Activated CD4-positive, alpha-beta T cell treated with anti-CD3 and anti-CD28 coated beads, Interleukin-2, amount 10 ng/mL, durations not matched to agents 7 days and 5 days (primary cell): ENCODE measurements at places on chromosomes 2 and 18. TPM values are rescaled to one million over a fixed set of nuclear protein-coding genes. Genes with fewer than 3 reads are reported as not detected.

DNA sequence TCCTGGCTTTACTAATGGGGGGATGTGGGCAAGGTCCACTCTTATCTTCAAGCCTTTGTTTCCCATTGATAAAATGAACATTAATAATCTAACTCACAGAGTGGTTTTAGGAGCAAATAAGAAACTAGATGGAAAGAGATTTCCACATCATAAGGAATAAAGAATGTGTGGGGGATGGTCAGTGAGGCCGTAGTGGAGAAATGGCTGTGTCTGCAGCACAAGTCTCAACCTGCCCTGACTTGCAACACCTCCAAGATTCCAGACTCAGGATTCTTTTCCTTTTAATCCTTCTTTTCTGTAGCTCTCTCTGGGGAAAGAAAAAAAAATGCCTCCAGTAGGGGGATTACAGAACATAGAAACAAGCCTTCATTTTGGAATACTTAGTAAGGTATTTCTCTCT, 124.2 kb upstream of the MEX3C start:
- H3K27ac ChIP-seq: no peak overlapping the region
- H3K4me1 ChIP-seq: no peaks in the 10 kb centered on the region
- no peak for DNase-seq
- H3K27me3 ChIP-seq: peaks cover 10% of the 10 kb centered on the region

DNA sequence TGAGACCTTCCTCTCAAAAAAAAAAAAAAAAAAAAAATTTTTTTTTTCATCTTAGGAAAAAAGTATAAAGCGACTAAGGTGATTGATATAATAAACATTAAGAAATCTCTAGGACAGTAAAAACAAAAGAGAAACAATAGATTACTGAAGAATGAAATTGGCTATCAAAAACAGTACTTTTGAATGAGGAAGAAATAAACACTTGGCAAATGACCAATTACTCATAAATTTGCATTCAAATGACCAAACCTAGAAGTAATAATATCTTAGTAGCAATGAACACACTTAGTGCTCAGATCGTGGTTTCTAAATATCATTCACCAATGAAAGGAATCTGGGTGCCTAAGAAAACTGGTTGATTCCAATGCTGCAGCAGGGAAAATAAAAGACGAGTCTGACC, 10.3 kb upstream of the SCRN3 start:
- DNase-seq: no peak
- peaks cover 10% of the 10 kb centered on the region for H3K4me1 ChIP-seq
- no peaks in the 10 kb centered on the region for H3K27me3 ChIP-seq
- H3K27ac ChIP-seq: no peak overlapping the region
- peaks cover 41% of the 10 kb centered on the region for H3K36me3 ChIP-seq
- H3K4me3 ChIP-seq: no peak overlapping the region

DNA sequence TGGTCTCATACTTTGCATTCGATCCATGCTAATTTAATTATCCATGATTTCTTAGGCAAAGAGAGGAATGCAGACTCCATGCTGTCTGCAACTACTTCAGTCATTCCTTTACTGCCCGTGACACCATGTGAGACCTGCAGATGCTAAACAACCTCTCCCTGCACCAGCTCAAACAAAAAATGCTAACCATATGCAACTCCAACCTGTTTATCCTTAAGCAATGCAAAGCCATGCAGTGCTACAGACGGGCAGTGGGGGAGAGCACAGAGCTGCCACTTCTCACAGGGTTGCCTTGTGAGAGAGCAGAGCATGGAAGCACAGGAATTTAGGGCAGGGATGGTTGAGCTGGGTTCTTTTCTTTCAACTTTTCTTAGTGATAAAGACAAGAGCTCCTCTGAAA, 74.9 kb upstream of the KLHL14 start:
- H3K36me3 ChIP-seq: no peaks in the 10 kb centered on the region
- DNase-seq: no peak
- no peaks in the 10 kb centered on the region for H3K27me3 ChIP-seq
- H3K4me3 ChIP-seq: no peak overlapping the region
- no peak overlapping the region for H3K27ac ChIP-seq

The HOXD3 gene
- not detected for total RNA-seq

GRCh38 chr2:197208024-197208423, 102.6 kb downstream of the ANKRD44 start:
- peak overlapping the region; percentile 6 for H3K4me3 ChIP-seq
- peaks cover 94% of the 10 kb centered on the region for H3K4me1 ChIP-seq

DNA sequence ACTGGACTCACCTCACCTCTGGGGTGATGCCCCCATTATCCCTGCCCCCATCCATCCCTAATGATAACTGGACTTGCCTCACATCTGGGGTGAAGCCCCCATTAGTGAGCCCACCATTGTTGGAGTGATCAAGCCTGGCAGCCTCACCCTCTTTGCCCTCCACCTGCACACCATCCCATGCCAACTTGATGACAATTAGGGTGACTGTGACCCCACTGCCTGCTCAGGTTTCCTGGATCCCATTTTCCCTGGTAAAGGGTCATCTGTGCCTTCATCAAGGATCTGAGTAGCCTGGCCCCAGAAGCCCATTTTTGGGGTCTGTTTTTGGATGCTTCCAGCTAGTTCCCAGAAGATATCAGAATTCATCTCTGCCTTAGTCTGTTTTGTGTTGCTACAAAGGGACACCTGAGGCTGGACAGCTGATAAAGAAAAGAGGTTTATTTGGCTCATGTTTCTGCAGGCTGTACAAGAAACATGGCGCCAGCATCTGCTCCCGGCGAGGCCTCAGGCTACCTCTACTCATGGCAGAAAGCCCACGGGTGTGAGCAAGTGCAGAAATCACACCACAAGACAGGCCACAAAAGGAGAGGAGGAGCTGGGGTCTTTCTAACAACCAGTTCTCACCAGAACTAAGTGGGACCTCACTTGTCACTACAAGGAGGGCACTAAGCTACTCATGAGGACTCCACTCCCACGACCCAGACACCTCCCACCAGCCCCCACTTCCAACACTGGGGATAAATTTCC, 196.4 kb upstream of the TWIST2 start:
- H3K36me3 ChIP-seq: no peaks in the 10 kb centered on the region
- no peak overlapping the region for H3K27ac ChIP-seq
- no peak overlapping the region for H3K4me3 ChIP-seq
- H3K4me1 ChIP-seq: no peaks in the 10 kb centered on the region
- no peak for DNase-seq
- no peaks in the 10 kb centered on the region for H3K27me3 ChIP-seq

The BMP10 gene
- total RNA-seq: not detected

DNA sequence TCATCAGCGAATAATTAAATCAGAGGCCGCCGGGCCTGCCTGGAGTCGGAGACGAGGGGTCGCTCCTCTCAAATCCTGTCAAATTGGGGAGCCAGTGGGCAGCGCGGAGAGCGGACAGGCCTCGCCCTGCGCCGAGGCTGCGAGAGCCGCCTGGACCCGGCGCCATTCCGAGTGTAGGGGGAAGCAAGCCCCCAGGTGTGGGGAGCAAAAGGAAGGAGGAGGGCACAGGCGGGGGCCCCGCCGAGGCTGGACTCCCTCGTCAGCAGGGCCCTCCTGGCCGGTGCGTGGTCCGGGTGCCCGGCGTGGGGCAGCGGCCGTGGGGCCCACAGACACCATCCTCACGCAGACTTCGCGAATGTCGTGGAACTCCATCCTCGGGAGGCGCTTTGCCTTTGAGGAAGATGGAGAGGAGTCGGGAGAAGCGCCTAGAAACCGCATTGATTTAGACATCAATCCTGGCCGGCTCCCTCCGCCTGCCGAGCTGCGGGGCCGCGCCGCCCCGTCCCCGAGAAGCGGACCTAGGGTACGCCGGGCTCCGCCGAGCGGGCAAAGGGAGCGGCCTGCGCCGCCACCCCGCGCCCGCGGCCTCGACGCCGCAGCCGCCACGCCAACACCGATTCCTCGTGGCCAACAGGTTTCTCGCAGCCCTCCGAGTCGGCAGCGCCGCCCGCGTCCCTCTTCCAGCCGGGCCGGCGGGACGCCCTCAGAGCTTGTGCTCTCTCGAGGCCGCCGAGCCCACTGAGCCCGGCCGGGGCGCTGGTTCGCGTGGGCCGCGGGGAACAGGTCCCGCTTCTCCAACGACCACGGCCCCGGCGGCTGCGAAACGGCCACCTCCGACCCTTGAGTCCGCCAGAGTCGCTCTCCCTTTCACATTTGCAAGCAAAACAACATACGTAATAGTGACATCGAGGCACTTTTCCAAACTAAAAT, 6.7 kb upstream of the ONECUT2 start:
- H3K27me3 ChIP-seq: peaks cover 67% of the 10 kb centered on the region
- no peak overlapping the region for H3K4me3 ChIP-seq
- no peak for DNase-seq
- H3K36me3 ChIP-seq: peaks cover 4% of the 10 kb centered on the region
- H3K4me1 ChIP-seq: peaks cover 5% of the 10 kb centered on the region
- peak overlapping the region; percentile 31 for H3K27ac ChIP-seq

DNA sequence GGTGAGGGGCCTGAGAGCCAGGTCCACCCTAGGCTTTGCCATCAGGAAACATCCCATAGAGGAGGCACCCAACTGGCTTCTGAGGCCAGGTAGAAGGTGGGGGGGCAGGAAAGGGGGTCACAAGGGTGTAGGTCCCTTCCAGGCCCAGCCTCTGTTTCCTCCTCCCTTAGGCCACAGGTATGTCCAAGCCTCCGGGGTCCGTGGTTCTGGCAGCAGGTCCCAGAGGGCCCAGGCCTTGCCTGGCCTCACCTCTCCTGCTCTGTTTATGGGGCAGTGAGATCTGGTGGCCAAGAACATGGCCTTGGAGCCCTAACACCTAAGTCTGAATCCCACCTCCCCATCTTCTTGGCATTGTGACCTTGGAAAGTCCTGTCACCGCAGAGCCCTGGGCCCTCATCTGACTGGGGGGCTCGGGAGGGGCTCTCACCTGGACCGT, 21.6 kb upstream of the GPR17 start:
- H3K27me3 ChIP-seq: no peaks in the 10 kb centered on the region
- H3K4me3 ChIP-seq: no peak overlapping the region
- H3K27ac ChIP-seq: no peak overlapping the region
- no peaks in the 10 kb centered on the region for H3K36me3 ChIP-seq
- no peaks in the 10 kb centered on the region for H3K4me1 ChIP-seq
- DNase-seq: no peak

The TBR1 gene
- total RNA-seq: not detected

- DNase-seq: no peak
- H3K4me1 ChIP-seq: no peaks in the 10 kb centered on the region
- H3K36me3 ChIP-seq: no peaks in the 10 kb centered on the region
- no peak overlapping the region for H3K27ac ChIP-seq
- H3K27me3 ChIP-seq: peaks cover 7% of the 10 kb centered on the region
These were observed 28.7 kb downstream of the NIFK start for GRCh38 chr2:121707920-121708361.
